Right ventricle myocardium superior (tissue), 1 donor: ENCODE measurements at places on chromosomes 12 and 14. TPM values are rescaled to one million over a fixed set of nuclear protein-coding genes. Genes with fewer than 3 reads are reported as not detected.

GRCh38 chr14:61103541-61104339, 122.7 kb downstream of the SLC38A6 start:
- DNase-seq: peak; percentile 49

Gene KRT73
- total RNA-seq: not detected

Gene MSI1
- total RNA-seq: 5.4 TPM

DNA sequence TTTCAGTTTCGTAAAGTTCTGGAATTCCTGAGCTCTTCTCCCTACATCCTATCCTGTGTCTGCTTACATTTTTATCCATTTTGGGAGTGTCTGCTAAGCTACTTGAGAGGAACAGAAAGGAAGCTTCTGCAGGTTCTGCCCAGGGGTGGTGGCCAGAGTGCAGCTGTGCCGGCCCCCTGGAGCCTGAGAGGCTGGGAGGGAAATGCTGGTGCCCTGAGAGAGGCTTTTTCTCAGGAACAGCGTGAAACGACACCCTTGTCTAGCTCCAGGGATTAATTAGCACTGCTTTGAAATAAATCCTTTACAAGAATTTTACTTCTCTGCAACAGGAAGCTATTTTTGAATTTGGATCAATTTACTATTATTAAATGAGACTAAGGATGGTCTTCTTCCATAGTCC, 165.4 kb downstream of the SLC15A5 start:
- no peak for DNase-seq

DNA sequence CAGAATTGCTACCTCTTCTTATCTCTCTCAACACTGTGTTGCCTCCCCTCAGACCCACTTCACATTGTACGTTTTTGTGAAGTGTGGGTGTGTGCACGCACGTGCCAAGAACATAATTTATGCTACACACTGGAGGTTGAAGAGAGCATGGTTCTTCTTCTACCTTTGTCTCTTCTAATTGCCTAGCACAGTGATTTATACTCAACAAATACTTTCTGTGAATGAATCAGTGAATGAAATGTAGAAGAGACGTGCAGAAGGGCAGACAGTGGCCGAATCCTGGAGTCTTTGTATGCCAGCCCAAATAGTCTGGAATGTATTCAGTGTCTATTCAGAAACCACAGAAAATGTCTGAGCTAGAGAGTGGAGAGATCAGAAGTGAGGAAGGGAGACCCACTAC, 4.6 kb upstream of the SAMD4A start:
- no peak for DNase-seq

DNA sequence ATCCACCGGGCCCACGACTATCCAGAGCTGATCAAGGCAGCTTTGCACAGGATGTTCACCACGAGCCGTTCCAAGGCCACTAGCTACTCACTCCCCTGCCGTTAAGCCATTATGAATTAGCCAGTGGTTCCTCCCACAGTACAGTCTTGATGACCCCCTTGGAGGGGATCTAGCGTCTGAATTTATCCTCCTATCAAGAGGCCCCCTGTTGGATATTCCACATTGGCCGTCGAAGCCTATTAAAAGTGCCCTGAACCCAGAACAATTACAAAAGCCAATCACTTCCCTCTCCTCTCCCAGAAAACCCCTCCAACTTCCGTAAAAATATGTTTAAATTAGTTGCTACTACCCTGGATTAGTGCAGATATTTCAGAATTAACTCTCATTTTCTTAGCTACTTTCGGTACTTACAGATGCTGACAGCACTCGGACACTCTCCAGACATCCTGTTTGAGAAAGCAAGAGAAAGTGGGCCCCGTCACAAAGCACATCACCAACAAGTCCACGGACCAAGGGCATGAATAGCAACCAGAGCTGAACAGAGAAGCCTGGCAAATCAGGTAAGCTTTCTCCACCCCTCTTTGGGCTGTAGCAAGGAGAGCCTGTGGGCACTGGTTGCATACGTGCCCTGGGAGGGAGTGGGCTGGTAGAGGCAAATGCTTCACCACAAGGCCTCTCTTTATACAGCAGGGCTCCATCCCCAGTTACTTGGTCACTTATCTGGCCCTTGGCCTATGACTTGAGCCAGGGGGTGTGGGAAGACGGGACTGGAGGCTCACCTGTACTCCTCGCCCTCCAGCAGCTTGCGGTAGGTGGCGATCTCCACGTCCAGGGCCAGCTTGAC, 5.3 kb downstream of the KRT3 start:
- DNase-seq: no peak

GRCh38 chr12:67019070-67019469, 250.1 kb upstream of the CAND1 start:
- no peak for DNase-seq

GRCh38 chr12:15855646-15856045, 26.5 kb upstream of the STRAP start:
- no peak for DNase-seq

- no peak for DNase-seq
Observed at GRCh38 chr12:91194500-91194899, 11.9 kb upstream of the DCN start.

- peak; percentile 67 for DNase-seq
Observed at GRCh38 chr12:1972856-1973317, 31.4 kb downstream of the DCP1B start.

GRCh38 chr14:58275527-58276190, 22.7 kb upstream of the ARID4A start:
- no peak for DNase-seq

Gene FGD4
- total RNA-seq: 17.3 TPM

DNA sequence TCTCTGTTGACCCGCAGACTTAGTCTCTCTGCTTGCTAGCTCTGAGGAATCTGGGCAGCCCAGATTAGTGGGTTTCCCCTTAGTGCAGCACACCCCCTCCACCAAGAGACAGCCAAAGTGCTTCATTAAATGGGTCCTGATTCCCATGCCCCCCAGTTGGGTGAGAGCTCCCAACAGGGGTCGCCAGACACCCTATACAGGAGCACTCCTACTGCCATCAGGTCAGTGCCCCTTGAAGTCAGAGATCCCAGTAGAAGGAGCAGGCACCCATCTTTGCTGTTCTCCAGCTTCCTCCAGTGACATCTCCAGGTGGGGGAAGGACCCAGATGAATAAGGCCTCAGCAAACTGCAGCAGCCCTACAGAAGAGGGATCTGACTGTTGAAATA, 36.7 kb upstream of the C14orf132 start:
- DNase-seq: no peak

Gene RNF212B
- total RNA-seq: not detected

DNA sequence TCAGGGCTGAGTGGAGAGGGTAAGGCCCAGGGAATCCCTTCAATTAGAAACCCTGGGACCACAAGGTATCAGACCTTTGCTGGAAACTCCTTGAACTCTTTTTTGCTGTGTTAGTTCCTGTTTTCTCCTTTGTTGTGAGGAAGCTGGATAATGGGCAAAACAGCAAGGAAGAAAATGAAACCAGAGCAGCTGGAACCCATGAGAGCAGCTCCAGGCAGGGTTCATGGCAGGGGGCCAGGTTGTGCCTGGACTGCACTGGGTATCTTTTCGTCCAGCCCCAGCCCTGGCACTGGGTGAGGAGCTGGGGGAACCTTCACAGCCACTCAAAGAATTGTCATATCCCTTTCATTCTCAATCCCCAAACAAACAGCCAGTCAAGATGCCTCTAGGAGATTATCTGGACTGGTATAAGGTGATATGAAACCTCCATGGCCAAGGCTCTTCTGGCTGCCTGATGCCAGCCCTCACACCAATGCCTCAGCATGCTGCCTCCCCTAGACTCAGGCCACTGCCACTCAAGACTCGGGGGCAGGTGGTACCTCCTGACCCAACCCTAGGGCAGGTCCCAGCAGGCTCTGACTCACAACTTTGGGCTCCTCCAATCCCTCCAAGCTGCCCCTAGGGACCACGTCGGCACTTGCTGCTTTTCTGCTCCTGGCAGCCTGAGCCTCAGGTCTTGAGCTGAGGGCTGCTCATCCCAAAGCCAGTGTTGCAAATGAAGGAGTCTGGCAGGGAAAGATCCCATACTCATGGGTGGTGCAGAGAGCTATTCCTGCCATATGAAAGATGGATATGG, 16.5 kb downstream of the FAM186B start:
- DNase-seq: peak; percentile 76

DNA sequence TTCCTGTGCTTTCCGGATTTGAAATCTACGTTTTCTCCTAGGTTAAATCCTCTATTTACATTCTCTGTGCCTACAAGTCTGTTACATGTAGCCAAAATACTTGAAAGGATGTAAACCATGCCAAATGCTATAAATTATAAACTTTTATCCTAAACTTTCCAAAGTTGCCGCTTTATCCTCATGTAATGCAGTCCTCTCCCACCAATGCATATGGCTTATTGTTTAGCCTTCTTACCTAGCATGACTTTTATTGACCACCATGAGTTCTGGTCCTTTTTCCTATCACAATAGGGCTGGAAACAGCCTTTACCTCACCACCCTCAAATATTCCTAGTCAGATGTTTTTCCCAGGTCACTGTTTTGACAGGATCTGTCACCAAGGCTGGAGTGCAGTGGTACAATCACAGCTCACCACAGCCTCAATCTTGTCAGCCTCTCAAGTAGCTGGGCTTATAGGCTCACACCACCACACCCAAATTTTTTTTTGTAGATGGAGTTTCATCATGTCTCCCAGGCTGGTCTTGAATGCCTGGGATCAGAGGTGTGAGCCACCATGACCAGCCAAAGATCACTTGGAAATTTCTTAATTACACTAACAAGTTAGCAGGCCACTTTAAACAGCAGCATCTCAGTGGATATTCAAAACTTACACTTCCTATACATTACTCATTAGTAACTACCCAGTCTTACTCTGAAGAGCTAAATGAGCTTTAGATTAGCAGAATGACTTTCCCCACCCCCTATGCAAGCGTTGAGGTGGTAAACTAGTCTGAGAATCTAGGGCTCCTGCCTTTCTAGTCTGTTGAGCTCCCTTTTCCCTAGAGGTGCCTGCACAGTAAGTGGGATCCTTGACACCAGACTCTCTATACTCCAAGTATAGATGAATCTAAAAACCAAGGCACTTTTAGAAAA, 4.1 kb downstream of the TUBA1B start:
- no peak for DNase-seq

GRCh38 chr14:94640721-94641631, 28.8 kb downstream of the SERPINA3 start:
- no peak for DNase-seq

DNA sequence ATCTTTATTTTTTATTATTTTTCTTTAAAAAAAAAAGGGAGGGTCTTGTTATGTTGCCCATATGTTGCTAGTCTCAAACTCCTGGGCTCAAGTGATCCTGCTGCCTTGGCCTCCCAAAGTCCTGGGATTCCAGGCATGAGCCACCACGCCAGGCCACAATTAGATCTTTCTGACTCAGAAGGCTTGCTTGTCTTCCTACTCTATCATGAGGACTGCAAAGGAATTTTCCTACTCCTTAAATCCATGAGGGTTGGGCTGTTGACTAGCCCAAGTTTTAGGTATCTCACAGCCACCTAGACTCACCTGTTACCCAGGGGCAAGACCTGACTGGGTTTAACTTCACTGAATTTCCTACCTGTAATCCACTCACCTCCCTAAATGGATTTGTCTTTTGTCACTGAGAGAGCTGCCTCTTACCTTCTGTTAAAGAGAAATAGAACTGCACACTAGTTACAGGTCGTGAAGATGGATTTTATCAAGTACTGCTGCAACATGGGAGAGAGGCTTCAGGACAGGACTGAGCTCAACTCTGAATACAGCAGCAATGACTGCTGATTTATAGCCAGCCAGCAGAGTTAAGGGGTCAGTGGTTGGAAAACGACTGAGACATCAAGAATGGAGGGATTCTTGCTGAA, 72.3 kb downstream of the B4GALNT3 start:
- no peak for DNase-seq

Gene NACA
- 449 TPM for total RNA-seq

DNA sequence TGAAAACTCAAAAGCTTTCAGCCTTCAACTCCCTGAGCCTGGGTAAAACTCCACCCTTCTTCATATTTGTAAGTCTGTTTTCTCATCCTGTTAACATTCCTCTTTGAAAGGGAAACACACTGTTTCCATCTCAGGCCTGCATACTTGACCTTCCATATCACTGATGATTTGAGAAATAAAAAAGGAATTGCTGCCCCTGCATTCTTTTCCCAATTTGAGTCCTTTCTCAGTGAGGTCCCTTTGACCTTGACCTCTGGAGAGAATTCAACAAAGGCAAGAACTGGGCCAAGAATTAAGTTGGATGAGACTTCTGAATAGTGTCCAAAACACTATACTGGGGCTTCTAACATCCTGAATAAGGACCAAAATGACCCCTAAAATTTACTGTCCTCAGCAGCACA, 108.0 kb downstream of the AEBP2 start:
- no peak for DNase-seq

Gene SERPINA10
- total RNA-seq: not detected

- no peak for DNase-seq
Observed at GRCh38 chr12:105382771-105383622, 52.5 kb downstream of the C12orf75 start.

Gene CLEC4D
- total RNA-seq: not detected

Gene SALL2
- 3.1 TPM for total RNA-seq

Gene ARHGAP5
- total RNA-seq: 192 TPM

Gene ARMH4
- total RNA-seq: 6.2 TPM

DNA sequence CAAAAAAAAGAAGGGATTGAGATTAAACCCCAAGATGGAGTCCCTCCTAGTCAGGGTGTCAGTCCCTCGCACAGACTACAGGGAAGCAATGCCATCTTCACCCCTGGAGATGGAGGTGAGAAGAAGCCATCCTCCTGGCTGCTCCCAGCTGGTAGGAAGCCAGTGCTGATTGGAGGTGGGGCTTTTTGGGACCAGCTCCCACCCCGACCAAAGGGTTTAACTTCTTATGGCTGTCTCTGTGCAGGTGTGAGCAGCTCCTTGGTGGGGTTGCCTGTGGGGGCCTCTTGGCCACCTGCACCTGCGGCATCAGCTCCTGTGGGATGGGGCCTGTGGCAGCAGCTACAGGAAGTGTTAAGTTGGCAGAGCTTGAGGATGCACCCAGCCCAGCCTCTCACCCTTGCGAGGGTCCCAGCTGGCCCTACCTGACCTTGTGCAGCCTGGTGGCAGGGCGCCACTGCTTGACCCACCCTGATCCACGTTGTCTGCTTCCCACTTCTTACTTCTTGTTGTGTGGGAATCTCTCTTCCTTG, 3.8 kb upstream of the KRT86 start:
- no peak for DNase-seq

DNA sequence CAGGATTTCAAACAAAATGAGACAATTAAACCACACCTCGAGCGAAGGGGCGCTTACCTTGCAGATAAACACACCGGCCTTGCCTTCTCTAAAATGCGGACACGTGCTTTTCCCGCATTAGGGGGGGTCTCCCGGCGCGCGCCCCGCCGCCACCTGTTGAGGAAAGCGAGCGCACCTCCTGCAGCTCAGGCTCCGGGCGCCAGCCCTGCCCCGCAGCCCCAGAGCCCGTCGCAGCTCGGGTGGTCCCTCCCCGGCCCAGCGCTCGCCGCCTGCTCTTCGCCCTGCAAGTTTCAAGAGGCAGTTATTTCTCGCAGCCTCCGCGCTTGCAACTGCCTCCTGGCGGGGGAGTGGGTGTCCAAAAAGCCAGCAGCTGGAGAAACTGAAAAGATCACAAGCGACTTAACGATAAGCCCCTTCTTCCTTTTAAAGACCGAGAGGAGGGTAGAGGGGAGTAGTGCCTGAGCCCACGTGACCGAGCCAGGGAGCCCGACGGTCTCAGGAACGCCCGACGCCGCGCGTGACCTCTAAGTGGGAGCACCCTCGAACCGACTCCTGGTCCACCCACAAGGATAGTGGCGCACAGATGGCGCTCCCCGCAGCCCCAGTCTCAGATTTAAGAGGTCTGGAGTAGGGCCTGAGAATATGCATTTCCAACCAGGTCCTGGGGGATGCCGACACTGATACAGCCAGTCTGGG, at the start of gene ESR2:
TSS of gene ESR2 (minus strand) at position 396 of the 696 bp plus-strand sequence. CDS start 11,386 bp downstream, outside the sequence.
- peak; percentile 46 for DNase-seq

Gene FAM181A
- not detected for total RNA-seq
